Right atrium auricular region (tissue), 2 donors: ENCODE measurements at places on chromosomes 2 and 18.

- DNase-seq, result no peak
Measured at GRCh38 chr18:48203288-48203945, 205.8 kb downstream of the ZBTB7C start.

DNA sequence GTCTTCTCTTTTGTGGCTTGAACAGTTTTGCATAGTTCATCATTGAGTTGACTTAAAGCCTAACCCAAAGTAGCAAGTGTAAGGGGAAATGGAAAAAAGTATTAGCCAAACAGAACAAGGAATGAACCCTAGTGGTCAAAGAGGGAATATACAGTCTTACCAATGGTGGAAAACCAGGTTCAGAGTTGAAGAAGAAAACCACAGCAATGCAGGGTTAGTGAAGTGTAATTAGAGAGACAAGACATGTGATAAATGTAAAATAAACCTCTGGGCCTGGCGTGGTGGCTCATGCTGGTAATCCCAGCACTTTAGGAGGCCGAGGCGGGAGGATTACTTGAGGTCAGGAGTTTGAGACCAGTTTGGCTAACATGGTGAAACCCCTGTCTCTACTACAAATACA lies 2.4 kb downstream of the TTN start:
- DNase-seq, result no peak

- DNase-seq, result no peak
Measured at GRCh38 chr2:241191081-241191480, 2.6 kb downstream of the ANO7 start.

DNA sequence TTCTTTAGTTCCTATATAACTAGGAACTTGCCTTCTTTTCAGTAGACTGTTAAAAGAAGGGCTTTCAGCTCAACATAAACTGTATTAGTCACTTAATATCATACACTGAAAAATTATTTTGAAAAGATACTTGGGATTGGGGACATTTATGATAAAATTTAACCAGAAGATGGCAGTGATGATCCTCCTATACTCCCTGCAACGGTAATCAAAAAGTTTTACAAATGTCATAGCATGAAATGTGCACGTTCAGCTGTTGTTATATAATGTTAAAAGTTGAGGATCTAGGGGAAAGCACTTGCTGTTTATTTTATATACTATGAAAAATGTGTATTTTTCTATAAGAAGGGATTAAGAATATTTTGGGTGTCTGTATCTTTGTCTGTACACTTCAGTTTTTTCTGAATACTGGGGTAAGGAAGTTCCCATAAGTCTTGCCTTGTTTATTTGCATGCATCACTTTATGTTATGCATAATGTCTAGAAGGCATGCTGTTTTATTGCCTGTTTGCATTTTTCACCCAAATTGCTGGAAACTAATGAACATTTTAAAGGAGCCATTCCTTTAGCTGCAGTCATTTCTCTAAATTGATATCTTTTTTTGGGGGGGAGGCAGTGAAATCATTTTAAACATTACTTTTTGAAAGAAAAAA lies 19.0 kb downstream of the DYNC1I2 start:
- no peak for DNase-seq

DNA sequence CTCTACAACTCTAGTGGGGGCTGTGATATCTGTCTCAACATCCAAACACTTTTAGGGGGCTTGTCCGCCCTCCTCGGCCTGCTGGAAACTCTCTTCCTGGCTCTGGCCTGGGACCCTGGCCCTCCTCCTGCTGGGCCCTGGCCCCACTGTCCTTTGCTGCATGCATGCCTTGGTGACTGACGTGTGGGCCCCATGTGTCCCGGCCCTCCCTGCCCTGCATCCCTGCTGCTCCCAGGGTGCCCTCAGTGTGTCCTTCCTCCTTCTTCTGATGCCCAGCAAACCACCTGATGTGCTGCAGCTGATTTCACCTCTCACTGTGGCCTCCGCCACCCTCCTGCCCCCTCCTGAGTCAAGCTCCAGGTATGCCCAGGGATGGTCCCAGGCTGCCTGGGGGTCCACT lies 101.7 kb downstream of the SEPTIN10 start:
- no peak for DNase-seq

DNA sequence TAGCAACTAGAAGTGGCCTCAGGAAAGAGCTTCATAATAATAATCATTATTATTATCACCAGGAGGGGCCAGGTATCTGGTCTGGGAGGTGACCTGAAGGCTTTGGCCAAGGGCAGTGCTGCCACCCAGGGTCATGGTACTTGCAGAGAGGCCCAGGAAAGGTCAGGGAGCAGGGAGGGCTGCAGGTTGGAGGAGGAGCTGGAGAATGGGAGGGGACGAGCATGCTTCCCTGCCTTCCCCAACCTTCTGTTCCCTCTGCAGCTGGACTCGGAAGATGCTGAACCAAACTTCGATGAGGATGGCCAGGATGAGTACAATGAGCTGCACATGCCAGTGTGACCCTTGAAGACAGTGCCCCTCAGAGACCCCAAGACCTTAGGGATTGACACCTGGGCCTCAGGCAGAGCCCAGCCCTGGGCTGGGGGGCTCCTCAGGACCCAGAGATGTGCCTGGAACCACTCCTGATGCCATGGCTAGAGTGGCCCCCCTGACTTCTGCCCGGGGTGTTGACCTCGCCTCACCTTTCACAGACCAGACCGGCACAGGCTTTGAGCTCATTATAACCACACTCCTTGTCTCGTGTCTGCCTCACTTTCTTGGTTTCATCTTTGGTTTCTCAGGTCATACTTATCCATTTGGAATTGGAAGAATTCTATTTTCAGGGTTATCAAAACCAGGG lies 14.1 kb downstream of the SLC4A3 start:
- no peak for DNase-seq

DNA sequence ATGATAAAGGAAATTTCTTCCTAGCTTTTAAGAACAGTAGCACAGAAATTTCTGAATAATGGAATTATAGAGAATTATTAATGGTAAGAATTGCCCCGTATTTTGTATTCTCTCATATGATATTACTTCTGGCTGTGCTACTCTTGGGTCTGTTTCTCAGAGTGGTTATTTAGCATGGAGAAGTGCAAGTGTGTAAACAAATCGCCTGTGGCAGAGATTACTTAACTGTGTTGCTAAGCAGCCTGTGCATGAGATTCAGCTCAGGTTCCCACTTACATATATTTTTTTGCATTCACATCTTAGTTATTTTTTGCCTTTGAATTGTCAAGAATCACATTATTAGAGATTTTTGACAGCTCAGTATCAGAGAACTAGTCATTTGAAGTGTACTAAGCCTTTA lies 80.1 kb upstream of the NFATC1 start:
- DNase-seq, result no peak

DNA sequence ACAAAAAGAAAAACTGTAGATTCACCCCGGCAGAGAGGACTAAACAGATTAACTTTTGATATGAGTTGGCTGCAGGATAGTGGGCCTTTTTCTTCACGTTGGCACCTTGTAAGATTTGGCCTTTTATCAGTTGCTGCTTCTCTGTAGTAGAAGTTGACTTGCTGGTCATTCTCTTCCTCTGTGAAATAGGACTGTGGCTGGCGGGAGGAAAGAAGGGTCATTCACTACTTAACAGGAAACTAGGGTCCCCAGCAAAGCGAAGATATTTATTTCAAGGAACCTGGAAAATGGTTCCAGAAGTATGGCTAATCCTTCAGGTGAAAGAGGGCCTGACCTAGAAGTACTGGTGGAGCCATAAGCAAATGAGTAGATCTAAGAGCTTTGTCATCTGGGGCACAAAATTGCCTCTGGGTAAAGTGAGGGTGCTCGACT lies 383 bp upstream of the ATP5MC3 start:
- DNase-seq, result no peak
